ENCODE measurements at places on chromosomes 7 and 10.

DNA sequence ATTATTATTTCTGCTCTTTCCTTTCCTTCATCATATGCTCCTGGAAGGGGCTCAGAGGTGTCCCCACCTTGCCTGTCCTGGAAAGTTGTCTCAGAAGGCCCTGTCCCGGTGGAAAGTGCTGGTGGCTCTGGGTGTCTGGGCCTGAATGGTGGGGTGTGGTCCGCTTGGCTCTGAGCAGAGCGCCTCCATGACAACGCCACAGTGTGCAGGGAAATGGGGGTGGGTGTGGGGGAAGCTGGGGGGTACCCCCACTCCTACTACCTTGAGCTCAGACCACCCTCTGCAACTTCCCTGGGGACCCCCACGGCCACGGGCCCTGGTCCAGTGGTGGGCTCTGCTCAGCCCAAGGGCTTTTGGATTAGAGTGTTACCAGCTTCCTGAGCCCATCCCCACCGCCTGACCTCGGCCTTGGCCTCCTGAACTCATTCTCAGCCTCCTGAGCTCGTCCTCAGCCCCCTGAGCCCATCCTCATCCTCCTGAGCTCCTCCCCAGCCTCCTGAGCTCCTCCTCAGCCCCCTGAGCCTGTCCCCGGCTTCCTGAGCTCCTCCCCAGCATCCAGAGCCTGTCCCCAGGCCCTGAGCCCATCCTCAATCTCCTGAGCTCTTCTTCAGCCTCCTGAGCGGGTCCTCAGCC lies 106.4 kb upstream of the FAM20C start:
- no peak for DNase-seq

DNA sequence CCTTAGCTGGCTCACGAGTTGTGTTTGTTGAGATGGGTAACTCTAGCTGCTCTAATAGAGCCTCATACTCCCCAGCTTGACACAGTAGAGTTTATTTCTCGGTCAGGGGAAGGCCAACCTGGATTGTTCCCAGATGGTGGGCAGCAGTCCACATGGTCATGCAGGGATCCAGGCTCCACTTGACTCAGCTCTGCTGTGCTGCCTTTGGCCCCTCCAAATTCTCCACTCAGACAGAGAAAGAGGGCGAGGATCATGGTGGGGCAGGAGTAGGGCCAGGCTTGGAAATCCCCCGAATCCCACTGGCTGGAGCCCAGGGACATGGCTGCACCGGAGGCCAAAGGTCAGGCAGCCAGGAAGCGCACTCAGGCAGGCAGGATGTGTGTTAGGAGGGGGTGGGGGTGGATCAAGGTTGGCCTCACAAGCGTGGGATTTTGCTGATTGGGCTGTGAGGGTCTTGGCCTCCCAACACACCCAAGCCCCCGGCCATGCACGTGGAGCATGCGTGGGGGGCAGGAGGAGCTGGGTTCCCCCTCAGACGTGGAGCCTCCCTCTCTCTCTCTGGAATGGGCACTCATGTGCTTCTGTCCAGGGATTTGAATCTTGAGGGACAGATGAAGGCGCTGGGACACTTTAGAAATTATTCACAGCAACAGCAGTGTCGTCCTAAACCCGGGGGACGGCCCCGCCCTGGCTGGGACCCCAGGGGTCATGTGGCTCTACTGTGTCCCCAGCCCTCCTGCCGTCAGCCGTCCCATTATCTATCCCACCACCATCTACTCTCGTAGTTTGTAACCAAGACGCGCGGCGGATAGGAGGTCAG lies 44.8 kb downstream of the PDGFA start:
- no peak for DNase-seq

GRCh38 chr7:92313055-92313454 lies 67.3 kb downstream of the ANKIB1 start:
- DNase-seq: no peak

GRCh38 chr7:80918909-80919721 lies at the start of gene SEMA3C:
TSS of gene SEMA3C (minus strand) at chr7:80919051. CDS start at chr7:80916781, 2,270 bp downstream.
- no peak for DNase-seq

DNA sequence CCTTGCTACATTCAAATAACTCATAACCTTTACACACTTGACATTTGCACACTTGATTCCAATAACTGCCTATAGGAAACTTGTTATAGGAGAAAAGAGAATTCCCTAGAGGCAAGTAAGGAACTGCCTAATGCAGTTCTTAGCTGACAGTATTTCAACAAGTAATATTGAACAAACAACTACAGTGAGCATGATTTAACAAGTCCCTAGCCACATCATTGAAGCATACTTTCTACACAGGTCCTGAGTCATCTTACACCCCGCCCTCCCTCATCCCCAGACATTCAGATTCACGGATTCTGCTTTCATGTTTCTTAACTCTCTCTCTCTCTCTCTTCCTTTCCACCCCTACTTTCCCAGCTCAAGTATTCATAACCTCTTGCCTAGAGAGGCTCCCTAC lies 153.5 kb downstream of the LSM5 start:
- no peak for DNase-seq

- no peak for DNase-seq
These were observed 184.7 kb downstream of the MAGI2 start for GRCh38 chr7:79268730-79269129.

DNA sequence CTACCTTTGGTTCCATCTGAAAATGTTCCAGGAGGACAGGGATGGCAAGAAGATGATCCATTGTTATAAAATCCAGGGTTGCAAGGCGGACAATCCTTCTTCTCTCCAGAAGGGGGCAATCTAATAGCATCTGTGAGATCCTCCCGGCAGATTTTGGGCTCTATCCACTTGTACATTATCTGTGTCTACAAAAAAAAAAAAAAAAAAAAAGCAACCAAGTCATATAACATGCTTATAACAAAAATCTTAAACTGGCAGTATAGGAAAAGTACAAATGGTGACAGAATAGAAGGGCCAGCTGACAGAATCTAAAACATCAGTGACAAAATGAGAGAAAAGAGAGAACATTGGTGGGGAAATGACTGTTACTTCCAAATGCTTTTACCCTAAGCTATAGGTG lies 132.7 kb downstream of the ELAPOR2 start:
- no peak for DNase-seq

DNA sequence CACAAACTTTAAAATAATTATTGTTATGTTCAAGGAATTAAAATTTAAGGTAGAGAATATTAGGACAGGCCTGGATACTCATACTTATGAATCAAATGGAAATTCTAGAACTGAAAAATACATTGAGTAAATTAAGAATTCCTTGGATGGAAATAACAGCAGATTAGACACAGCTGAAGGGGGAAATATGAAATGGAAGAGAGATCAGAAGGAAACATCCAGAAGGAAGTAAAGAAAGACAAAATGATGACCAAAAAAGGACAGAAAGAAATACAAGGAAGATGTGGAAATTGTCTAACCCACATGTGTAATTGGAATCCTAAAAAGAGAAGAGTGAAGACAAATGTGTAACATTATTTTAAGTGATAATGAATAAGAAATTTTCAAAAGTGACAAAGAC lies 128.9 kb downstream of the ATRNL1 start:
- DNase-seq: no peak

GRCh38 chr7:2919256-2919655 lies 75.1 kb upstream of the GNA12 start:
- no peak for DNase-seq

DNA sequence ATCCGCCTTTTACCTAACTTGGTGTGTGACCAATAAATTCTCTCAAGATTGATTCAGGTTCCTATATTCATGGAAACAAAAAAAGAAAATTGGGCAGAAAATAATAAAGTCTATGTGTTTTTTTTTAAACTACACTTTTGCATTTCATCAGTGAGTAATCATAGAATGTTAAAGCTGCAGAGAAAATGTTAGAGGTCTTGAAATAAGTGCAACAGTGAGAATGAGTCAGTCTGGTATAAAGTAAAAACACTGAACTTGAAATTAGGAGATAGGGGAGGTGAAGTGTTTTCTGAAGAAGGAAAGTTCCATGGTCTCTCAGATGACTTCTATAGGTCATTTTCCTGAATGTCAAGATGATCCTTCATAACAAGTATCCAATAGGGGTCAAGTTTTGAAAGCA lies 202.6 kb upstream of the NRP1 start:
- DNase-seq: no peak

GRCh38 chr10:89894051-89894450 lies 192.7 kb downstream of the KIF20B start:
- no peak for DNase-seq

DNA sequence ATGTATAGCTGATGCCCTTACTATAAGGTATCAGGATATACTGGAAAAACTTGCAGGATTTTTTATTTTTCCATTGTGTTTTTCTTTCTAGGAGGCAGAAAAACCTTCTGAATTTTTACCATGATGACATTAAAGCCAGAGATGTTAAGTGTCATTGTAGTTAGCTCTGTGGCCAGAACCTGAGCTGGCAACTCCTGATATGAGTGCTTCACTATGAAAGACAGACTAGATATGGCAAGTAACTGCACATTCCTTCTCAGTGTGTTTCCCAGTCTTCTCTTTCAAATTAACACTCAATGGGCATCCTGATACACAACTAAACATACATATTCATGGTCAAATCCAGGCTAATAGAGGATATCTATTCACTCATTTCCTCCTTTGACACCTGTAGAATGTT lies 166.2 kb downstream of the CTTNBP2 start:
- DNase-seq: no peak

DNA sequence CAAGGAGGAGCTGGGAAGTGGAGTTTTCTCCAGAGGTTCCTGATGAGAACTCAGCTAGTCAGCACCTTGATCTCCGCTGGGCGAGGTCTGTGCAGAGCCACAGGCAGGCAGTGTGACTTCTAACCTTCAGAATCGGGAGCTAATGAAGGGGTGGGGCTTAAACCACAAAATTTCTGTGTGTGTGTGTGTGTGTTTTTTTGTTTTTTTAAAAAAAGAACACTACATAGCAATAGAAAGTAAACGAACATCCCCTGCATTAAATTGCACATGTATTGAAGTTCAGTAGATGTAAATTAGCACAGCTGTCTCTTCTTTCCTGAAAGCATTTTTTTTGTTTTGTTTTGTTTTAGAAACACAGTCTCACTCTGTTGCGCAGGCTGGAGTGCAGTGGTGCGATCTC lies 46.2 kb downstream of the RBM17 start:
- no peak for DNase-seq

DNA sequence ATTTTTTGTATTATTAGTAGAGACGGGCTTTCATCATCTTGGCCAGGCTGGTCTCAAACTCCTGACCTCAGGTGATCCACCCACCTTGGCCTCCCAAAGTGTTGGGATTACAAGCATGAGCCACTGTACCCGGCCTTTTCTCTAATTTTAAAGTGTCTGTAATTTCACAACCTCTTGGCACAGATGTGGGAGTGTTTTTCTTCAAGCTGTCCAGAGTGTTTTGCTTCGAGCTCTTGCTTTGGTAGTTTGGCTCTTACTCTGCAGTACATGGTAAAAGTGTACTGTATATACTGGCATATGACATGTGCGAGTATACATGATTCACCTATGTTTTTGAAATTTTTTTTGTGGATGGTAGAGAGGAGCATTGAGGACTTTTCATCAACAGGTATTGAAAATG lies 9.8 kb downstream of the SRGN start:
- no peak for DNase-seq

GRCh38 chr10:102948786-102949185 lies 30.7 kb downstream of the CNNM2 start:
- no peak for DNase-seq

GRCh38 chr10:87750001-87750671 lies 67.9 kb downstream of the ATAD1 start:
- no peak for DNase-seq

GRCh38 chr10:121735263-121735662 lies 137.0 kb upstream of the FGFR2 start:
- no peak for DNase-seq

DNA sequence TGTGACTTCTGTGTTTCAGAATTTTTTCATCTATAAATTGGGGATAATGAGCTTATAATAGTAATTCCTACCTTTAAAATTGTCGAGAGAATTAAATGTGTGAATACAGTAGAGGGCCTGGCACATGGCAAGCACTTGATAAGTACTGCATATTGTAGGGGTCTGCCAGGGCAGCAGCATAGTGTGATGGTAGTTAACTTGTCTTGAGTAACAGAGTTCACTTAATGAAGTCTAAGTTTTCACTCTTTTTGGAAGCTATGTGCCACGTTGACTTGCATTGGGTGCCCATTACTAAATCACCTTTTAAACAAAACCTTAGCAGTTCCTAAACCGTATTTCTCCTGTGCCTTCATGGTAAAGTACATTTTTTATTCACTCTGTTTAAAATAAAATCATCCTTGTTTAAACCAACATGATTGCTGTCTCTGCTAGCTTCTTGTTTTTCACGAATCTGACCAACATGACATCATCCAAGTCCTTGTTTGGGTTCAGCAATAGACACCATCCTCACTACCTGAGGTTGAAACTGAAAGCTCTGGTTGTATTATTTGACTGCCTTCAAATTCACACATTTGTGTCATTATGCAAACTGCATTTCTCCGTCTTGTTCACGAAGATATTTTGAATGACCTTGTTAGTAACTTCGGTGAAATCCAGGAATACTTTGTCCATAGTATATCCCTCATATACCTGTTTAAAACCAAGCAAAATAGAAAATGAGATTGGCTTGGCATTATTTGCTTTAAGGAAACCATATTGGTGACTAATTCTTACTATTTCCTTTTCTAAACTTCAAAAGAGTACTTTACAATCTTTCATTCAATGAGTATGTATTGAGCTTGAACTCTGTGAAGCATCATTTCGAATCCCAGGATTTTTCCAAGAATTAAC lies 340.2 kb downstream of the SUGCT start:
- DNase-seq: no peak

DNA sequence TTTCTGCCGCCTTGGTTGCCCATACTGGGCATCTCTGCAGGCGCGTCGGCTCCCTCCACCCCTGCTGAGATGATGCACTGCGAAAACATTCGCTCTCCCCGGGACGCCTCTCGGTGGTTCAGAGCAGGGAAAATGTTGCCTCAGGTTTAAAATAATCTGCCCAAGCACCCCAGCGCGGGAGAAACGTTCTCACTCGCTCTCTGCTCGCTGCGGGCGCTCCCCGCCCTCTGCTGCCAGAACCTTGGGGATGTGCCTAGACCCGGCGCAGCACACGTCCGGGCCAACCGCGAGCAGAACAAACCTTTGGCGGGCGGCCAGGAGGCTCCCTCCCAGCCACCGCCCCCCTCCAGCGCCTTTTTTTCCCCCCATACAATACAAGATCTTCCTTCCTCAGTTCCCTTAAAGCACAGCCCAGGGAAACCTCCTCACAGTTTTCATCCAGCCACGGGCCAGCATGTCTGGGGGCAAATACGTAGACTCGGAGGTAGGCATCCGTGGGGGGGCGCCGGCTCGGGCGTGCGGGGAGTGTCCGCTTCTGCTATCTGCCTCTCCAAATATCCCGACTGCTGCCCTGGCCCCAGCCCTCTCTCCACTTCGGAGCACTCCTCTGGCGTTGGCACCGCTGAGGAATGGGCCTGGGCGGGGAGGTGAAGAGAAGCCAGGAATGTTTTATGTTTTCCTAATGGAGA lies at the start of gene CAV1:
TSS of gene CAV1 (plus strand) at position 428 of the 689 bp plus-strand sequence. CDS start at position 455, 27 bp downstream.
- DNase-seq: no peak

DNA sequence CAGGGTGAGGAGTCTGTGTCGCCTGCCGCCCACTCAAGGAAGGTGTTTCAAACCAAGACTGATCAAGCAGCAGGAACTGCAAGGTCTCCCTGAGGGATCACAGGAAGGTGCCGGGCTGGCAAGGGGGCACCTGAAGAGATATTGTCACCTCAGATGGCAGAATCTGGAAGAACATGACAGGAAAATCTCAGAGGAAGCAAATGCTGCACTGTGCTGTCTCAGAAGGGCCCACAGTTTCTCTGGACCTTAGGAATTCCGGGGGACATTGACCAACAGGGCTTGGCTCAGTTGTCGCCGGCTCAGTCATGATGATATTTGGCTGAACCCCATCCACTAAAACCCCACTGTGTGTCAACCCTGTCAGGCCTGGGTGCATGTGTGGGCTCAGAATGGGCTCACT lies 31.9 kb upstream of the GPR26 start:
- no peak for DNase-seq
